ENCODE measurements at places on chromosomes 1 and 21. TPM values are rescaled to one million over a fixed set of nuclear protein-coding genes. Genes with fewer than 3 reads are reported as not detected.

Gene MTARC2
- total RNA-seq: 9.0 TPM

Gene GJA5
- 2.3 TPM for total RNA-seq

Gene ARHGAP30
- total RNA-seq: 1.6 TPM

Gene DPT
- total RNA-seq: not detected

Gene CNR2
- total RNA-seq: not detected

Gene LMX1A
- total RNA-seq: 3.7 TPM

Gene NUP210L
- total RNA-seq: 0.23 TPM

Gene HSPA6
- total RNA-seq: 1.2 TPM

Gene TAL1
- 5.8 TPM for total RNA-seq

Gene USF1
- total RNA-seq: 93.4 TPM

Gene RBP7
- not detected for total RNA-seq

Gene WNT3A
- not detected for total RNA-seq

Gene DNASE2B
- total RNA-seq: 0.23 TPM

Gene MRAP
- not detected for total RNA-seq

Gene ZNF648
- 1.4 TPM for total RNA-seq

Gene SPATA21
- total RNA-seq: not detected

Gene AADACL3
- not detected for total RNA-seq

Gene CFAP45
- 5.8 TPM for total RNA-seq

Gene ARHGEF10L
- 29.5 TPM for total RNA-seq

Gene PTPN7
- not detected for total RNA-seq

Gene CADM3
- total RNA-seq: 134 TPM

Gene HOOK1
- total RNA-seq: 19.6 TPM

Gene PRAMEF9
- total RNA-seq: not detected

Gene HSD11B1
- total RNA-seq: 0.46 TPM

Measured in diencephalon (tissue), 1 donor.